ENCODE measurements at places on chromosomes 3 and 15. TPM values are rescaled to one million over a fixed set of nuclear protein-coding genes. Genes with fewer than 3 reads are reported as not detected.

DNAH12 gene
- 0.16 TPM for total RNA-seq

LDHAL6B gene
- not detected for total RNA-seq

CERS3 gene
- total RNA-seq: 4.7 TPM

EIF5A2 gene
- total RNA-seq: 3.7 TPM

AZI2 gene
- 132 TPM for total RNA-seq

GOLGA6L7 gene
- total RNA-seq: not detected

FRMD5 gene
- total RNA-seq: not detected

FSIP1 gene
- 1.0 TPM for total RNA-seq

GOLGA8M gene
- total RNA-seq: 4.4 TPM

CYP19A1 gene
- 0.75 TPM for total RNA-seq

GOLGA6A gene
- not detected for total RNA-seq

TMEM45A gene
- 12.2 TPM for total RNA-seq

GPR160 gene
- total RNA-seq: 7.3 TPM

P3H2 gene
- total RNA-seq: 6.8 TPM

MST1R gene
- not detected for total RNA-seq

CSPG4 gene
- total RNA-seq: 34.6 TPM

MEF2A gene
- 103 TPM for total RNA-seq

GOLGA6B gene
- not detected for total RNA-seq

C3orf70 gene
- 2.1 TPM for total RNA-seq

TGM4 gene
- total RNA-seq: not detected

NECTIN3 gene
- 30.1 TPM for total RNA-seq

PHLDB2 gene
- 53.2 TPM for total RNA-seq

DALRD3 gene
- total RNA-seq: 43.3 TPM

RBP2 gene
- total RNA-seq: not detected

TFG gene
- 65.4 TPM for total RNA-seq

CCR1 gene
- 8.7 TPM for total RNA-seq

PRR20G gene
- not detected for total RNA-seq

CHRD gene
- 11.5 TPM for total RNA-seq

RTP4 gene
- total RNA-seq: 1.1 TPM

GOLGA8J gene
- total RNA-seq: not detected

NAALADL2 gene
- 9.4 TPM for total RNA-seq

CEP70 gene
- total RNA-seq: 17.9 TPM

A4GNT gene
- total RNA-seq: not detected

RHOV gene
- total RNA-seq: not detected

RASL12 gene
- total RNA-seq: 6.8 TPM

ZBTB20 gene
- total RNA-seq: 61.3 TPM

HTR3E gene
- total RNA-seq: not detected

VGLL3 gene
- 60.5 TPM for total RNA-seq

STRIT1 gene
- not detected for total RNA-seq

SAMD7 gene
- total RNA-seq: not detected

KY gene
- not detected for total RNA-seq

RYR3 gene
- total RNA-seq: 1.5 TPM

FRMD4B gene
- 34.9 TPM for total RNA-seq

UBR1 gene
- total RNA-seq: 43.5 TPM

CD200R1L gene
- not detected for total RNA-seq

CLDN18 gene
- not detected for total RNA-seq

AGTR1 gene
- total RNA-seq: 195 TPM

SPINK8 gene
- total RNA-seq: not detected

SCAANT1 gene
- total RNA-seq: not detected

ZIC4 gene
- 4.1 TPM for total RNA-seq

EFCAB12 gene
- total RNA-seq: not detected

TMA7 gene
- total RNA-seq: 488 TPM

TM4SF1 gene
- 51.7 TPM for total RNA-seq

CPOX gene
- total RNA-seq: 15.0 TPM

ETFA gene
- total RNA-seq: 150 TPM

TRPM1 gene
- not detected for total RNA-seq

All from subcutaneous adipose tissue (tissue), 4 donors.